EH (cell line): ENCODE measurements at places on chromosomes 1 and 21.

DNA sequence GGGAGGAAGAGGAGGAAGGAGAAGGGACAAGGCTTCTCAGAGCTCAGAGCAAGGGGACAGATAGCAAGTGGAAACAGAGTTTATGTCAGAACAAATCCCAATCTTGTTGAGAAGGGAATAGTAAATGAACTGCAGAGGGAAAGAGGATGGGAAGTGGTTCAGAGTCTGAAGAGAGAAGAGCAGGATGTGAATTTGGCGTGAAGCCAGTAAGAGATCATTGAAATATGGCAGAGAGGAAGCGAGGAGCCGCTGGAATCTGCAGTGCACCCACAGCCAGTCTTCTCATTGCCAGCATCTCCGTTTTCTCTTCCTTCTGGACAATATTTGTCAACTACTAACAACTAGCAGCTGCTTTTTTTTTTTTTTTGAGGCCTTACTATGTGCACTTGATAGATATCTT is 19.1 kb downstream of the OLFML3 start:
- peak; percentile 67 for DNase-seq

DNA sequence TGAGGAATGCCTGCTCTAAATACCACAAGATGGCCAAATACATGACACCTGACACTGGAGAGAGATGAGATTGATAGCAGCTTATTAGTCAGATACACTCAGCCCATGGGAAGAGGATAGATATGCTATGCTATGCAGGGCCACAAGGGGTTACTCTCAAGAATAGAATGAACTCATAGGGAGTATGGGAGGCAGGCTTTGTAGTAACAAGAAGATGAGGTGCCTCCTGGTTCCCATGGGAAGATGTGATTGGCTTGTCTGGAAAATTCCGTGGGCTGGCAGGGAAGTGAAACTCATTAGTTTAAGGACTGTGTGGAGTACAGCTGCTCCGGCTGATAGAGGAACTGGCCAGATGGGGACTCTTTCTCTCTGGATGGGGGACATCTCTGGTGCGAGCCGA is 16.5 kb downstream of the CCDC30 start:
- DNase-seq, result peak; percentile 18

DNA sequence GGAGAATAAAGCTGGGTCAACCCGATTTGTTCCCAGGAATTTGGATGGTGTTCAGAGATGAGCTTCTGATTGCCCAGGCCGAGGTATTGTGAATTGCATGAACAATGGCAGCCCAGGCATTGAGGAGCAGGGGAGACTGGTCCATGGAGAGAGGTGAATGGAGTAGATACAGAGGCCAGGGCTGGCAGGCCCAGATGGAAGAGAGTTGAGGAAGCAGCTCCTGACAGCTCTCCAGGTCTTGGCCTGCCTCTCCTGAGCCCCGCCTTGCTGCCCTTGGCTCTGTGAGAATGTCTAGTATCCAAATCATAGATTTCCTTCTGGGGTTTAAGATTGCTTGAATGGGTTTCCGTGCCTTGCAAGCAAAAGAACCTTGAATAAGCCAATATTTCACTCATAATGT is 11.5 kb downstream of the ABCA4 start:
- DNase-seq, result no peak

- peak; percentile 85 for DNase-seq
Measured at GRCh38 chr1:222331340-222331739, 216.6 kb downstream of the HHIPL2 start.

- DNase-seq, result peak; percentile 4
Measured at GRCh38 chr1:151763990-151764389, 694 bp upstream of the MRPL9 start.

GRCh38 chr21:39882151-39882838 is 15.1 kb downstream of the PCP4 start:
- no peak for DNase-seq

DNA sequence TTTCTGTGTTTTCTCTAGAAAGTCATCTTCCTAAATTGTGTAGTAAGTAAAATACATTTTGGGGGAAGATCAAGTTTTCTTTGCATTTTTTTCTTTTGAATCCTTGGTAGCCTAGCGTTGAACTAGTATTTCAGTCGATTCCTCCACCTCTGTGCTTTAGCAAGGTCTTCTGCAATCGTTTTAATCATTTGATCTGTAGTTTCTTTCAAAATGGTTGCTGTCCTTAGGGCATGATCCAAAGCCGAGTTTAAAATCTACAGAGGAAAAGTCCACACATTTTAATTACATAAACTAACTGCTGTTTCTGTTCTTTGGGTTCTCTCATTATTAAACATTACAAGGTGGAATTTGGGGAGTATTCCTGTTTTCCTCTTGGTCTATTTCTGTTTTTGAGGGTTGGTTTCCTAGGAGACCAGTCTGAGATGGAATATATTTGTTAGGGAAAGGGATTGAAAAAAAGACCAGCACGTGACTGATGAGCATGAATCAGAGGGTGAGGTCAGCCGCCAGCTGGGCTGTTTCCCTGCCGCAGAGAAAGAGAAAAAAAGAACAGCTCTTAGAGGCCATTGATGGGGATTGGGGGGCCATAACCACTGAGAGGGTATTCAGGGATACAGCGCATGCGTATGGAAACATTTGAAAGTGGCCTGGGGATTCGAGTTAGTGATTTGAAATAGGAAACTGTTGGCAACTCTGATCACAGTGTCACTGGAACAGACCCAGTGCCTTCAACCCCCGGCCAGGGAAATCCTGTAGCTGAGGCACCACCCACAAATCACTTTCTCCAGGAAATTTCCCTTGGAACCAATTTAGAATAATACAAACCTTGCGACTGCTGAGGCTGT is 40.6 kb downstream of the AKNAD1 start:
- DNase-seq, result peak; percentile 89

GRCh38 chr1:212323066-212323465 is 37.9 kb downstream of the PPP2R5A start:
- no peak for DNase-seq

DNA sequence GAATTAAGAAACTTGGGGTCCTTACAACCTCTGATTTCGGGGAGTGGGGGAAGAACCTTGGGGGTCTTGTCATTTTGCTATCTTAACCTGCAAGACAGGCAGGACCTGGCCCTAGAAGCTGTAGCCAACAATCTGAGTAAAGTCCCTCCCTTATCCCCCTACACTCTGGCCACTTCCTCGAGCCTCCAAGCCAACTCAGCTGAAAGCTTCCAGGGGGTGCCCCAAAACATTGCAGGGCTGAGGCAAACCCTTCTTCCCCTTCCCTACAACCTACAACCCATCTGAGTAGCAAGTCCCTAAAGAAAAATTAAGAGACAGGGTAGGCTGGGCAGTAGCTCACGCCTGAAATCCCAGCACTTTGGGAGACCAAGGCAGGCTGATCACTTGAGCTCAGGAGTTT is 5.0 kb downstream of the CERS2 start:
- DNase-seq, result no peak

- peak; percentile 46 for DNase-seq
Measured at GRCh38 chr1:162710345-162710744, 78.1 kb downstream of the DDR2 start.
